ENCODE measurements at places on chromosomes 5 and 9.

- DNase-seq: no peak
These were observed 230.7 kb upstream of the SGCD start for GRCh38 chr5:156096259-156096658.

DNA sequence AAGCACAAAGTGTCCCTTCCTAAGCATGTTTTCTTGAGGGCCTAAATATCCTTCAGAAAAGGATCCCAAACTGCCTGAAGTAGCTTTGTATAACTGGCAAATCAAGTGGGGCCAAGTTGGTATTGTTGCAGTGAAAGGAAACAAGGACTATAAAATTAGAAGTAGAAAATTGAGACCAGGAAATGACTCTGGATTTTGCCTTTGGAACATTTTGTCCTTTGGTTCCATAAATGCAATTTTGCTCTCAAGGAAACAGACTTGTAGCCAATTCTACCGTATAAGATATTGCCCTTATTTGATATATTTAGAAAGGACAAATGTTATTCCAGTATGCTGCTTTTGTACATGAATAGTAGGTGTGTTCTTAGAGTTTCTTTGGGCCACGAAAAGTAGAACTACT lies 34.4 kb downstream of the RABGAP1 start:
- no peak for DNase-seq

DNA sequence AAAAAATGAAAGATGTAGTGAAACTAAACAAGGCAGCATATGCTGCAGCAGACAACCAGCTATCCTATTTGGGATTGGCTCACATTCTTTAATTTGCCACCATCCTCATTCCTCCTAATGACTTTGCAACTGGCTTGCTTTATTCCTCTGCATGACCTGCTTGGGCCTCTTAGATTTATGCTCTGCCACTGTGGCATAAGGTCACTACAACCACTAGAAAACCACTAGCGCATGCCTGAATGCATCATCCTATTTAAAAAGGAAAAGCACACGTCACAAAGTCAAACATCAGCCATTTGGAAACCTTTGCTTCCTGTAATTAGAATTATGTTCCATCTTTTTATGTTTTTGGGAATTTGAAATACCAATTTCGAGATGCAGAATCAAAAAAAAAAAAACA lies 40.8 kb upstream of the CCDC152 start:
- no peak for DNase-seq

DNA sequence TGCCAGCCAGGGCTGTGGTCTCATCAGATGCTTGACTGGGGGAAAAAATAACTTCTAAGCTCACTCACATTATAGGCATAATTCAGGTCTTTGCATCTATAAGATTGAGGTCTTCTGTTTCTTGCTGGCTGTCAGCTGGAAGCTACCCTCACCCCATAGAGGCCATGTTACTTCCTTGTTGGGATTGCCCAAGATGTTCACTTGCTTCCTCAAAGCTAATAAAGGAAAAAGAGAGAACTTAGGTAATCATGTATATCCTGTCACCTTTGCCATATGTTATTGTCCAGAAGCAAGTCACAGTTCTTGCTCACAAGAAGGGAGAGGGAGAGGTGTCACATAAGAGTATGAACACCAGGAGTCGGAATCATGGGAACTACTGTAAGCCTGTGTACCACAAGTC lies 38.7 kb upstream of the ANKRD34B start:
- DNase-seq: no peak

- no peak for DNase-seq
These were observed 9.7 kb downstream of the ANGPTL2 start for GRCh38 chr9:127112735-127113161.

- DNase-seq: no peak
These were observed 43.3 kb upstream of the TJP2 start for GRCh38 chr9:69130456-69131441.

GRCh38 chr5:153991168-153991567 lies 47.5 kb downstream of the FAM114A2 start:
- no peak for DNase-seq

DNA sequence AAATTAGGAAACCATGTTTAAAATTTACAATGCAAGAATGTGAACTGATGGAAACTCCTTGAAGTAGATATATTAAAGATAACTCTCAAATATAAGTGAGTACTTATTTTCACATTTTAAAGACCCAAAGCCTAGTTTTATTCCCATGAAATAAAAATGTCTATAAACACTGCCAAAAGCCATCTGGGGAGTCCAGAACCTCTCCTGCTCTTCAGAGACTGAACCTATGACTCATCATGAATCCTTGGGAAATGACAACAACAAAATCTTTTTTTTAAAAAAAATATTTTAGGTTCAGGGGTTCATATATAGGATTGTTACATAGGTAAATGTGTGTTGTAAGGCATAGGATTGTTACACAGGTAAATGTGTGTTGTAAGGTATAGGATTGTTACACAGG lies 33.8 kb upstream of the FYB1 start:
- DNase-seq: no peak

DNA sequence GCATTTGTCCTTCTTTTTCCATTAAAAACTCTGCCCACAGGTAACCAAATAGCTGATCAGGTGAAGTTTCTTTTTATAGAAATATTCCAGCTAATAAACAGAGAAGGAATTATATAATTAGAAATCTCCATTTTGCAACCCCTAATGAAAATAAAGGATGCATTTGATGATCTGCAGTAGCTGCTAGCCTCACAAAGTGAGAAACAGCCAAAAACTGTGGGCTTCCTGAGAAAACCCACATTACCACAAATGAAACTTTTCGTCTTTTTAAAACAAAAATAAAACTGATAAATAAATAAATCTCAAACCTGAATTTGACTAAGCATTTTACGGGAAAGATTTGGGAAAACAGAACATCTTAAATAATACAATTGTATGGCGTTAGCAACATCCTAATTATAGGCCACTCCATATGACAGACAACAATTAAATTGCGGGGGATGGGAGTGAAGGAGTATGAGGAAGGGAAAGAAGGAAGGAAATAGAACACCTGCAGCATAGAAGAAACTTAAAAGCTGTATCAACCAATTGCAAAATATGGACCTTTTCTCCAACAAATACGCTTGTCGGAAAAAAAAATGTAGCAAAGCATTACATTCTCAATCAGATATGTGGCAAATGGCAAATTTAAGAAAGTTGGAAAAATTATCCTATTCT lies 283.0 kb upstream of the ITGA1 start:
- no peak for DNase-seq

DNA sequence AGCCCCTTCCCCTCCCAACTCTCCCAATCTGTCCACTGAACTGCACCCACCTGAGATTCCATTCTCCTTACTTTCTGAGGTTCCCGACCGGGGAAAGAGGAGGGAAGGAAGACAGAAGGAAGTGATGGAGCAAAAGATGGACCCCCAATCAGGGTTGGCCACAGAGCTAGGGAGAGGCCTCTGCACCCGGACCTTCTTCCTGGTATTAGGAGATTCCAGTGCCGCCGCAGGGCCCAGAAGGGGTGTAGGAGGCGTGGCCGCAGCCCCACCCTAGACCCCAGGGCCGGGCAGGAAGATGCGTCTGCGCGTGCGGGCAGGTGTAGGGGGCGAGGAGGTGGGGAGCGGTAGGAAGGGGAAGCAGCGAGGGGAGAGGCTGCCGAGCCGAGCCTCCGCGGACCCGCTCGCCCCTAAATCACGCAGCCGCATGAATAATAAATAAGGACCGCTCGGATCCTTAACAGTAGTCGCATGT lies 104.2 kb upstream of the MVB12B start:
- DNase-seq: no peak

GRCh38 chr5:128241051-128241695 lies 157.6 kb downstream of the SLC12A2 start:
- DNase-seq: no peak

DNA sequence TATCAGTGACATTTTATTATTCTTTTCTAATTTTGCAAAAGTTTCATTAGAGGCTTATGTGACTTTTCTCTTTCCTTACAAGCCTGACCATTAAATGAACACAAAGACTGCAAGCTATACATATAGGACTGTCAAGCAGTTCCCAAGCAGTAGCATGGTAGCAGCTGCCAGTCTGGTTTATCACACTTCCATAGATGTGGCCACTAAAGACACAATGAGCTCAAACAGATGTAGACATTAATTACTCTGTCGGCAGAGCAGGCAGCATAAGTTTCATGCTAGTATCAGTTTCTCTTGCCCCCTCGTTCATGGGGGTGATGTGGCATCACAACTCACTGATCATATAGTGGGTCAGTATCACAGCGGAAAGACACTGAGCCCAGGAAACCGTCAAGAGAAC lies 89.5 kb downstream of the CDH10 start:
- DNase-seq: peak; percentile 19

- DNase-seq: no peak
These were observed 64.7 kb upstream of the GRAMD2B start for GRCh38 chr5:126358525-126358924.

GRCh38 chr9:127213859-127214258 lies 50.7 kb upstream of the GARNL3 start:
- no peak for DNase-seq

DNA sequence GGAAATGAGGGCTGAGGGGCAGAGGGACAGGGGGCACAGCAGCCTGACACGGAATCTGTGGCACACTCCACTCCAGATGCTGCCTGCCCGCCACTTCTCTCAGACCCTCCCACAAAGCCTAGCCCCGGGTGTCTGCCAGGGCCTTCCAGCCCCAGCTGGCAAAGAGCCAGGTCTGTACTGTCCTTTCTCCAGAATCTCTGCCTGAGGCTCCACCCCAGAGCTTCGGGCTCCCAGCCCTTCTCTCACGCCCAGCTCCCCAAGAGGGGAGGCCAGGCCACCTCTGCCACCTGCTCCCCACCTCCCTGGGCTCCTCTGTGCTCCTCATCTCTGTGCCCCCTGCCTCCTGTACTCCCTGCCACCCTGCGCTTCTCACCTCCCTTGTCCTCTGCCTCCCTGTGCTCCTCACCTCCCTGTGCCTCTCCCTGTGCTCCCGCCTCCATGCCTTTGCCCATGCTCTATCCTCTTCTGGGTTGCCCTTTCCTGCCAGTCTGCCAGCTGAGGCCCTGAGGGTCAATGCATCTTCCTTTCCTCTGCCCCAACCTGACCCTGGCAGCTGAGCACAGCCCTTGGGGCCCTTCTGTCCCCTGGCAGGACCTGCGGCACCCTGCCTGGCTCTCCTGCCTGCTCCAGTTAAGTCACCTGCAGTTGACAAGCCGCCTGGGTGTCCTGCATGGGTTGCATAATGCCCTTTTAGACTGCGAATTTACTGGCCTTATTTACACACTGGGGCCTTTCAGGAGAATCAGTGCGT lies 36.4 kb downstream of the RASGEF1C start:
- DNase-seq: no peak

GRCh38 chr5:66713998-66714397 lies 117.8 kb downstream of the MAST4 start:
- no peak for DNase-seq

DNA sequence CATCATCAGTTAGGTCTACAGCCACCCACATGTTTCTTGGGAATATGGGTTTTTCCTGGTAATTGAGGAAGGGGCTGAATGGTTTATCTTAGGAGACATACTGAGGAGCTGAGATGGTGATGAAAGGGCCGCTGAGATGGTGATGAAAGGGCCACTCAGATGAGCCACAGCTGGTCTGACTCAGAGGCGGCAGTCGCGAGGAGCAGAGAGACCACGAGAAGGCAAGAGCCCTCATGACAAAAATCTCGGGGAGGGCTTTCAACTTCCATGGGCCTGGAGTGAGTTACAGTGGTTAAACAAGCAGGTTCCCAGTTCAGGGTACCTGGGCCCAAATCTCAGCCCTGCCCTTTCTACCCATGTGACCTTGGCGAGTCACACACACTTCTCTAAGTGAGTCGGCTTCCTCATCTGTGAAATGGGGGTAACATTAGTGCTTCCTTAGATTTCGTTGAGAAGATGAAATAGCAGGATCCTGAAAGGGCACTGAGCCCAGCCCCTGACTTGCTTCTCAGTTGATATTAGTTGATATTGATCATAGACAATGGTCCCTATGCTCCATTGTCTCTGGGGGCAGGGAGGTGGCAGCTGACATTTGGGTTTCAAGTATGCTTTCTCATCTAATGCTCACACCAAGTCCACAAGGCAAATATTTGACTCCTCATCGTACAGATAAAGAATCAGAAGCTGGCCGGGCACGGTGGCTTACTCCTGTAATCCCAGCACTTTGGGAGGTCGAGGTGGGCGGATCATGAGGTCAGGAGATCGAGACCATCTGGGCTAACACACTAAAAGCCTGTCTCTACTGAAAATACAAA lies 169.5 kb downstream of the RGS3 start:
- DNase-seq: no peak
